ENCODE measurements at places on chromosomes 3 and 15.

- DNase-seq, result no peak
Observed at GRCh38 chr15:60548101-60548500, 69.2 kb upstream of the ICE2 start.

DNA sequence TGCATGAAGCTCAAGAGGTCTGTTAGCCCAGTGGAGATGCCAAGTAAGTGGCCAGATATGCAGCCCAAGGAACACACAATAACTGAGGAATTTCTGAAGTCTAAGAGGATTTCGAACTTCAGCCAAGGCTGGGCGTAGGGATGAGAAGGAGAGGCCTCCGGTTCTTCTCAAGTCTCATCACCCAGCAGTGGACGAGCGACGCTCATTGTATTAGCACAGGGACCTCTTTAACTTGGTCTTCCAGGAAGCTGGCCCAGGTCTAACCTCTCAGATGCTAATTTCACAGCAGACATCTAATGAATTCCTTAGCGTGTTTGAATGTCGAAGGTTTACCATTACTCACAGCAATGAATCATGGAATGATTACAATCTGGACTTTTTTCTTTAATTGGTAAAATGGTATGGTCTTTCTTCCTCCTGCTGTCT, 85.0 kb downstream of the HES1 start:
- no peak for DNase-seq

DNA sequence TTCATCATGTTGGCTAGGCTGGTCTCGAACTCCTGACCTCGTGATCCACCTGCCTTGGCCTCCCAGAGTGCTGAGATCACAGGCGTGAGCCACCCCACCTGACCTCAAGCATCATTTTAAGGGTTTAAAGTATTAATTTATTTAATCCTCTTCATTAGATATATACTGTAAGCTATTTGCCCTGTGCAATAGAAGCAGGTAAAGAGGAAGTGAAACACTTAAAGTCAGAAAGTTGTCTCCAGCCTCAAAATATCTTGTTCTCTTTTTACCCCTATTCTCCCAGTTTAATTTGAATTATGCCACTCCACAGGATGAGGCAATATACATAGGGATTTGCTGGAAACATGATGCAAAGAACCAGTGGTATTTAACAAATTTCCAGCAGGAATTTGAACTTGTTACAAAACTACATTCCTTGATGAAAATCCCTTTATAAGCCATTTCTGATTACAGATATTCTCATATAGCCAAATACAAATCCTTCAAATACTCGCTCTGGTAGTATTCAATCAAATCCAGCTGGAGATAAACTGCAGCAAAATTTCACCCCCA, 2.0 kb downstream of the NDUFB5 start:
- DNase-seq, result no peak

DNA sequence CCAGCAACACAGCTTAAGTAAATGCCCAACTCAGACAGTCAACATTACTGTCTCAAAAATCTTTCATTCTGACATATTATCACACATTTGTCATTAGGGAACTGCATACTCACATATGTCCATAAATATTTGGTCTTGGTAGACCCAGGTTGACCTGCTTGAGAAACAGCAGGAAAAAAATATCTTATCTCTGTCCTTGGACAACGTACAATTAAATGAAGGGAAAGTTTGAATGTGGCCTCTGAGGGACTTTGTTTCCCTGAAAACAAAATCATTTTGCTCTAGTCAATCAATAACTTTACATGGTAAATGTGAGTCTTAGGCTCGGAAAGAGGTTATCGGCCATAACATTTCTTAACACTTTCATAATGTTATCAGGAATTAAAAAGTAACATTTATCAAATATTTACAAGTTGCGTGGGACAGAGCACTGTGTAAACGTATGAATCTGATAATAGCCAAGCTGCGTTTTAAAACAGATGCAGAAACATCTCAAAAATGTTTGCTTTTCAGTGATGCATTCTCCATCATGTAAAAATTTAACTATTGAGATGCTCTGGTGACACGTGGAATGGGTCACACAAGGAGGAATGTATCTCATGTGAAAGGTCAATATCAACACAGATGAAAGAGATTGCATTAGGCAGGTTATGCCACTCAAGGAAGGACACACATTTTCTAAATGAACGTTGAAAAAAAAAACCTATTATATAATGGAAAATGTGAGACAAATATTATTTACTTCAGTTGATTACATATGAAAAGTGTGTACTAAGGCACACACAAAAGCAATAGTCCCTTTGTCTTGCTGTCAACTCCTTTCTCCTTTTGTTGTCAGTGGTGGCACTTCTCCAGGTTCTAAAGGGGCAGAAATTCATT, 304.4 kb downstream of the WDR72 start:
- no peak for DNase-seq

DNA sequence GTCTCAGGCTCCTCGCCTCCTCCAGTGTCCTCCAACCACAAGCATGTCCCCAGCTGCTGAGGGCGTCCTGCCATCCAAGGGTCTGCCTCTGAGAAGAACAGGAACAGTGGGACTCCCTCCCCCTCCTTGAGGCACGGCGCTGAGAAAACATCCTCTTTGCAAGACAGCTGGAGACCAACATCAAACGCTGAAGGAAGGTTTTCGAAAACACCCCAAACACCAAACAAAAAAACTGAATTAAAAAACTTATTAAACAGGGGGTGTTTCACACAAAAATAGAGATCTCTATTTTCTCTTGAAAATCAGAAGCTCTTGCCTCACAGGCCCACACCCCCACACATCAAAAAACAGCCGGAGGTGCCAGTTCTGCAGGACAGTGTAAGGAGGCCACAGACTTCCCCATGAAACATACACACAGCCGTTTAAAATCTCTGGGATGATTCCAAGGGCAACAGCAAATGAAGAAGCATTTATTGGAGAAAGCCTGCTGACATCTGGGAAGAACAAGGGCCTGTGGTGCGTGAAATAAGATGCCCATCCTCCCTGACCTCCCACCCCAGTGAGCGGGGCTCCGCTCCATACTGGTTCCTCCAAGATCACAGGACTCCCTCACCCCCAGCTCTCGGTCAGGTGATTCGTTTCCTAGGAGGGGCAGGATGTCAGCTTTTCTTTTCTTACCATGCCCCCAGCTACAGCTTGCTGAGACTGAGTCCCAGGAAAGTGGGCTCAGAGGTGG, 71.3 kb downstream of the NUP210 start:
- no peak for DNase-seq

GRCh38 chr3:61565569-61565968, 4.2 kb downstream of the PTPRG start:
- no peak for DNase-seq

DNA sequence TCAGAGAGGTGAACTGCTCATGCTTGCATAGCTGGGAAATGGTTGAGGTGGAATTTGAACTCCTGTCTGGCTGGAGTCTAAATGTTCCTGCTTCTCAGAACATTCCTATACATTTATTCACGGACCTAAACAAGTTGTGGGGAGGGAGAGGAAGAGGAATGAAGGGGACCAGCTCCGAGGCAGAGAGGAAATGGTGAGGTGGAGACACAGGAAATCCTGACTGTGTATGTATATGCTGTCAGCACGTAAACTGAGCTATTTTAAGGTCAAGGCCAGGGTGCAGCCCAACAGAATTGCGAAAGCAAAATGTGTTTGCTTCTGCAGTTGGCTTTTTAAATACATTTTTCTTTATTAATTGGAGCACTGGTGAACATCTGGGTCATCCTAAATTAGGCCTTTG, 74.1 kb upstream of the POMGNT2 start:
- no peak for DNase-seq

DNA sequence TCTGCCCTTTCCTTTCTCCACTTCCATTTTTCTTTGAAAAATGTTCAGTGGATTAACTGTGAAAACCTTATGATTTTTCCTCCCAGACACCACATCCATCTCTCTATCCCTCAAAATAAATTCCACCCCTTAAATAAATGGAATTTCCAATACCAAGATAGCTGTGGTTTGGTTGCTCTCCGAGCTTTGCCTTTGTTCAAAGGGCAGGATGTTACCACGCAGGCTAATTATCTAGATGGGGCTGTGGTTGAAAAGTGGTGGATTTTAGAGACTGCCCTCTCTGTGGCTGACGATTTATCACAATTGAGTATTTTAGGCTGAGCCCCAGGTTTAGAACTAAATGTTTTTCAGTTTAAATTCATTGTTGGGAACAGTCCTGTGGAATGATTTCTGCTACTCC, 36.9 kb upstream of the CMSS1 start:
- no peak for DNase-seq

Measured in hematopoietic multipotent progenitor cell treated with erythropoietin and hydrocortisone succinate and interleukin-3 and kit ligand, for 8 days (in vitro differentiated cells).